ENCODE measurements at places on chromosomes 16 and 17. TPM values are rescaled to one million over a fixed set of nuclear protein-coding genes. Genes with fewer than 3 reads are reported as not detected.

HAS3 gene
- polyA plus RNA-seq, result 0.91 TPM

HOXB8 gene
- polyA plus RNA-seq, result 13.3 TPM

DNA sequence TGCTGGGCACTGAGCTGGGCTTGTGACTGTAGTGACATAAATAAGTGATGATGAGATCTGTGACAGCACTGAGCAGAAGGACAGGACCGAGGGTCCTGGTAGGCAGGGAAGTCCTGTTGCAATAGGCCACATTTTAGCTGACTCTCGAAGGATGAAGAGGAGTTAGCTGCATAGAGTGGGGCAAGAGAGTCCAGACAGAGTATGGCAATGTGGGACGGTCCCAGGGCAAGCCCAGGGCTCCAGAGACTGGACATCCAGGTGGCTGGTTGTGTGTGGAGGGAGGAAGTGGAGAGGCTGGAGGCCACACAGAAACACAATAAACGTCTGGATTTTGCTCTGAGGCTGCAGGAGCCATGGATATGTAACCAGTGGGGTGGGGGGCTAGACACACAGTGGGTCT, 64.5 kb upstream of the ZNF423 start:
- DNase-seq, result no peak

DNA sequence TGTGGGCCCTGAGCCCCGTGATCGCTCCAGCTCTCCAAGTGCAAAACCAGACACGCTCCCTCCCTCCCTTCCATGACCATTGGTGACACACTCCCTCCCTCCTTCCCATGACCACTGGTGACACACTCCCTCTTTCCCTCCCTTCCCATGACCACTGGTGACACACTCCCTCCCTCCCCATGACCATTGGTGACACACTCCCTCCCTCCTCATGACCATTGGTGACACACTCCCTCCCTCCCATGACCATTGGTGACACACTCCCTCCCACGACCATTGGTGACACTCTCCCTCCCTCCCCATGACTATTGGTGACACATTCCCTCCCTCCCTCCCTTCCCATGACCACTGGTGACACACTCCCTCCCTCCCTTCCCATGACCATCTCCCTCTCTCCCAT, 56.3 kb downstream of the LMF1 start:
- no peak for DNase-seq
